CD8-positive, alpha-beta T cell (primary cell): ENCODE measurements at places on chromosomes 11 and 22.

GRCh38 chr11:117371453-117371852 lies 43.8 kb downstream of the CEP164 start:
- no peak for DNase-seq

DNA sequence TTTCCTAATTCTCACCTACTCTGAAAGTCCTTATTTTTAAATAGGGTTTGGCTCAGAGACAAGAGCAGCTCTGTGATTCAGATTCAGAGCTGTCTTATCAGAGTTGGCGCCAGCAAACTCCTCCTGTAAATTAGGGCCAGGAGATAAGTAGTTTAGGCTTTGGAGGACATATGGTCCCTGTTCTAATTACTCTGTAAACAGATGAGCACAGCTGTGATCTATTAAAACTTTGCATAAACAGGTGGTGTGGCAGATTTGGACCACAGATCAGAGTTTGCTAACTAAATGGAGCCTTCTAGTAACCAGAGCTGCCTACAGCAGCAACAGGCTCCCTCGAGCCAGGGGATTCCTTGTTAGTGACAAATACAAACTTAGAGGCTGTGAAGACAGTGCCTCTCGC lies 27.9 kb downstream of the YPEL1 start:
- DNase-seq: no peak

- DNase-seq: no peak
These were observed 10.9 kb downstream of the TCIRG1 start for GRCh38 chr11:68049509-68050370.

DNA sequence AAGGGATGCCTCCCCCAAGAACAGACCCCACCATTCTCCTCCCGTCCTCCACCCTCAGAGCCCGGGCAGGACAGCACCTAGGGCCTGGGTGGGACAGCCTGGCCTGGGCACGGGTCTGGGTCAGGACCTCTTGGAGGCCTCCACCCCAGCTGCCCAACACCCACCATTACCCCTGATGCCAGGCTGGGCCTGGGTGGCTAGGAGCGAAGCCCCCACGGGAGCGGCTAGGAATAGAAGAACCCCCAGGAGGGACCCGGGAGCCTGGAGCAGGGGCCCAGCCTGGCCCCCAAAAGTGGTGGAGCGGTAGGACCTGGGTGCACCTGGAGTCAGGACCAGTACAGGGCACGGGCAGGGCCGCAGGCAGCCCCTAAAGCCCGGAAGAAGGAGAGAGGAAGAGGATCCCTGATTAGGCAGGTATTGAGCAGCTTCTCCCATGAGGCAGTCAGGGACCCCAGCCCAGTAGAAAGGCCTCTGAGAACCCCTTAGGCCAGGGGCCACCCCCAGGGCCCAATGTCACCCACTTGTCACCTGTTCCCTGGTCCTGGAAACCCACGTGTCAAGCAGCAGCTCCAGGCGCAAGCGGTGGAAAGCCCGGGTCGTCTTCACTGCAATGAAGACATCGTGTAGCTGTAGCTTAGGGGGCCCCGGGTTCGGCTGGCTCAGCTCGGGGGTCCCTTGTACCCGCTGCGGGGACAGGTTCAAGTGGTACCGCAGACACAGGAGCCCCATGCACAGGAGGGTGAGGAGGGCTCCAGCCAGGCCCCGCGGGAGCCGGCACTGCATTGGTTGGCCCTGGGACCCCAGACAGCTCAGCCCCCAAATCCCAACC lies 575 bp downstream of the MFNG start:
- peak; percentile 31 for DNase-seq

DNA sequence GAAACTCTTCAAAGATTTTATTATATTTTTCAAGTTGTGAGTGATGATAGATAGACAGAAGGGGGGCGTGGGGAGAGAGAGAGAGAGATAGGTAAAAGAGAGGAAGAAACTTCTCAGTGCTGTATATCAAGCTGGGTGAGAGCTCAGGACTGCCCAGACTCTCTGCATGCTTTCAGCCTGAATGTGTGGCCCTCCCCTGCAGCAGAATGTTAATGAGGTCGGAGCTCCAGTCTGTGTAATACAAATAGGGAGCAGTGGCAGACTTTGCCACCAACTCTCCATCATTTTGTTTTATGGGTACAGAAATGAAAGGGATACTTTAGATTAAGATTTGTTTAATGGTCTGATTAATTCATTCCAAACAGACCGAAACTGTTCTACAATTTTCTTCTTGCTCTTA lies 752.8 kb downstream of the OPCML start:
- no peak for DNase-seq

- DNase-seq: no peak
These were observed 1.8 kb downstream of the AHNAK start for GRCh38 chr11:62544581-62545436.

DNA sequence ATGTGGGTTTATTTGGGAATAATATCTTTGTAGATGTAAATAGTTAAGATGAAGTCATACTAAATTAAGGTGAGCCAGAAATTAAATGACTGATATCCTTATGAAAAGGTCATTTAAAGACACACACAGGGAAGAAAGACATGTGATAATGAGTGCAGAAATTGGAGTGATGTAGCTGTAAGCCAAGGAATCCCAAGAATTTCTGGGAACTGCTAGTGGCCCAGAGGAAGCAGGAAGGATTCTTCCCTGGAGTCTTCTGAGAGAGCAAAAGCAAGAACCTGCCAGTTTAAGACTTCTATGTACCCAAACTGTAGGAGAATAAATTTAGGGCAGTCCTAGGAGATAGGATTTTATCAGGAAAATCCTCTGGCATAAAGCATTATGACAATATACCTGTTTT lies 66.9 kb downstream of the LRRC4C start:
- no peak for DNase-seq

DNA sequence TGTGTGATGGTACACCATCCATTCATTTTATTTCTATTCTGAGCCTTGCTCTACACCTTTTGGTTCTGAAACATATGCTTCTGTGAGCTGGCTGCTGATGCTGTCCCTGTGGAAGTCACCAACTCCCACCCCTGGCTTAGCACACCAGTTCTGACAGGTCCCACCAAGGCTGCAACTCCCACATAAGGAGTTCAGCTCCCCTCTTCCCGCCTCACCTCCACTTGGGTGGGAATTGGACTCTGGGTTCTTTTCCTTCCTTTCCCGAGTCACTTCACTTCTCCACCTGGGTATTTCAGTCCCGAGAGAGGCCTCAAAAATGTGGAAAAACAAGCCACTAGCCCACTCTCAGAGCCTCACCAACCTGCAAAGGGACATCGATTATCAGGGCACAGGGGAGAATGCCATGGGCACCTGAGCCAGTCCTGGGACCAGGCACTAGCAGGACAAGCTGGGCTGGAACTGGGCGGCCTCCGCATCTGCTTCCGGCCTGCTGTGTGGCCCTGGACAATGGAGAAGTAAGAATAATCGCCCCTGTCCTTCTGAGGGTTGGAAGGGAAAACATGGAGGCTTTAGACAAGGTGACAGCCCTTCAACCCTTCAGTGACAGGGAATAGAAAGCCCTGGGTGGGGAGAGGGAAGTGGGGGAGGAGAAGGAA lies 80.1 kb downstream of the IGLL1 start:
- DNase-seq: no peak

- no peak for DNase-seq
These were observed 25.1 kb upstream of the SMIM38 start for GRCh38 chr11:69130654-69131053.

DNA sequence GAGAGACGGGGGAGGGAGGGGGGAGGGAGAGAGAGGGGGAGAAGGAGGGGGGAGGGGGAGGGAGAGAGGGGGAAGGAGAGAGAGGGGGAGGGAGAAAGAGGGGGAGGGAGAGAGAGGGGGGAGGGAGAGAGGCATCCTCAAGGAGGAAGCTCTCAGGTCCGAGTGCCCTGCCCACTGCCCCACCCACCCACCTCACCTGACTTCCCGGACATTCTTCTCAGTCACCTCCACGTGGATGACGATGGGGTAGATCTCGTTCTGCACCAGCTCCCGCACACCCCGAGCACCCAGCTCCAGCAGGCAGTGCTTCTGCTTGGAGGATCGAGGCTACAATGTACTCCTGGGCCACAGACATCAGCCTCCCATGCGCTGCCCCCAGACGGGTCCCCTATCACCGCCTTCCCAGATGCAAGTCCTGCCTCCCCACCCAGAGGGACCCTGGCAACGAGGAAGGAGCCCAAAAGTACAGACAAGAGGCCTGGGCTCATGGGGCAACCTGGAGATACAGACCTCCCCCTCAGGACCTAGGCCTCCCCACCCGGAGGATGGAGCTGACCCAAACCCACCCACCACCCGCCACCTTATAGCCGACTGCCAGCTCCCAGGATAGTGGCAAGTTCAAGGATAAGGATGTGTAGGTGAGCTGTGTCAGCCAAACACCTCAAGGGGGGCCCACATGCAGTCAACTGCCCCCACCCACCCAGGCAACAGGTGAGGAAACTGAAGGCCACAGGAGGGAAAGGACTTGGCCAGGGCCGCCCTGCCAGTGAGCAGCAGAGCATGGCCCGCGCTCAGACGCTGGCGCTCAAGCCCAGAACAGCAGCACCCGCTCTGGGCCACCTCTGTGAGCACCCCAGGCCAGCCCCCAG lies 5.6 kb upstream of the MFNG start:
- DNase-seq: no peak

DNA sequence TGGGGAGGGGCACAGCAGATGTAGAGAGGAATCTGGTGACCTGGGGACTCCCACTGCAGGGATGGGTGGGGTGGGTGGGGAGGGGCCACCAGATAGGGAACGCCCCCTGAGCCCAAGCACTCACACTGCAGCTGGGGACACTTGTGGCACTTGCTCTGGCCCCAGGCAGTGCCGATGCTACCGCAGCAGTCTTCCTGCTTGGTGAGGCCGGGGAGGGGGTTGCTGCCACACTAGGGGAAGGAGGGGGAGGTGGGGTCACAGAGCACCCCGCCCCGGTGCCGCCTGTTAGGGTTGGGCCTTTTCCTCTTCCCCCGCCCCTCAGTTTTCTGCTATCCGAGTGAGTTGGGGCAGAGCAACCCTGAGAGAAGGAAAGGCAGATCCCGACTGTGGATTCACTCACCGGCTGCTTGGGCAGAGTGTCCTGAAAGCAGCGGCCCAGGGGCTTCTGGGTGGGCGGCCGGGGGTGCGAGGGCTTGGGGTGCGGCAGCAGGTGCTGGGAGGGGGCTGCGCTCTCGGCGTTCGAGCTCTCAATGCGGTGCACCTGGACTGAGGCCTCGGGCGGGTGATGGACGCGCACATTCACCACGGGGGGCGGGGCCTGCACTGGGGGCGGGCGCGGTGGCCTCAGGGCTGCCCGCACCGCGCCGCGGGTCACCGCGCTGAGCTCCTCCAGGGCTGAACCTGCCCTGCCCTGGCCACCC lies 4.7 kb downstream of the LTBP3 start:
- peak; percentile 85 for DNase-seq

DNA sequence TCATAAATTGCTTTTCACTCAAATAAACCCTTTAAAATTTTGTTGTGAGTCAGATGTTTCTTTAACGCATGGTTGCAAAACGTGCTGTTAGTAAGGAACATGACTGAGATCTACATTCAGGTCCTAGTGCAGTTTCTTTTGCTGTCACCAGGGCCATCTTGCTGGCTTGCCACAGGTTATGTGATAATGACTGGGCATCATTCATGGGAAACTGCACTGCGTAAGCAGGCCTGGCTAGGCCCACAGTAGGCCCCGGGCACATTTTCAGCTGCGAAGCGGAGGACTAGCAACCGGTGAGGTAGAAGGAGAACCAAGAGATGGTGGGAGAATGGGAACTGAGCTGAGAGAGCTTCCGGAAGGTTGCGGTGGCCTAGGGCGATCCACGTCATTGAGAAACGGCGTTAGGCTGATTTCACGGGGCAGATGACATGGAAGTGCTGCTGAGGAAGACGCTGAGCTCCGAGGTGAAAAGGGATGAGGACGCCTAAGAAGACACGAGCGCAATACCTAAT lies 3.2 kb upstream of the KLHDC7B start:
- DNase-seq: no peak

- DNase-seq: no peak
These were observed 132.8 kb downstream of the ATXN10 start for GRCh38 chr22:45804319-45804985.

GRCh38 chr22:43465291-43466015 lies 53.6 kb downstream of the MPPED1 start:
- DNase-seq: no peak

DNA sequence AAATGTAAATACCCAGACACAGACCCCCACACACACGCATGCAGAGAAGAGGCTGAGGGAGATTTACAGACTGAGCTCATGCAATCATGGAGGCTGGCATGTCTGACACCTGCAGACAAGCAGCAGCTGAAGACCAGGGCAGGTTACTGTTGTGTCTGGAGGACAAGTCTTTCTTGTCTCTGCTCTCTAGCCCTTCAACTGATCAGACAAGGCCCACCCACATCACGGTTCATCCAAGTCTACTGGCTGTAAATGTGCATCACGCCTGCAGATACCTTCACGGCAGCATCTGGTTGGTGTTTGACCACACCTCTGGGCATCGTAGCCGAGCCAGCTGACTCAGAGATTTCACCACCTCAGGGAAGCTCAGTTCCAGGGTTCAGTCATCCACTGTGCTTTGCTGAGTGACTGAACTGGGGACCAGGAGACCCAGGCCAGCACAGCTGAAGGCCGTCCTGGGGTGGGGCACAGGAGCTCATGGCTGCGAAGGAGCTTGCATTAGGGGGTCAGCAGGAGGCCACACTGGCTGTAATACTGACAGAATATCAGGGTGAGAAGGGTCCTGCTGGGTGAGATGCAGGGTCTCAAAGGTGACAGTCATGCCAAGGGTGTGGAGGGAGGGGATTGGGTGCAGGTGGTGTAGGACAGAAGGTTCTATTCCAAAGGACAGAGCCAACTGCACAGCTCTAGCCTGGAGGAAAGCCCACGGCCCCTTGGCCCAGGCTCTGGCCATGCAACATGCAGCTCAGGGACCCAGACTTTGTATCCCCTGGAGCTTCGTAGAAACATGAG lies 304.9 kb downstream of the BRD1 start:
- no peak for DNase-seq

DNA sequence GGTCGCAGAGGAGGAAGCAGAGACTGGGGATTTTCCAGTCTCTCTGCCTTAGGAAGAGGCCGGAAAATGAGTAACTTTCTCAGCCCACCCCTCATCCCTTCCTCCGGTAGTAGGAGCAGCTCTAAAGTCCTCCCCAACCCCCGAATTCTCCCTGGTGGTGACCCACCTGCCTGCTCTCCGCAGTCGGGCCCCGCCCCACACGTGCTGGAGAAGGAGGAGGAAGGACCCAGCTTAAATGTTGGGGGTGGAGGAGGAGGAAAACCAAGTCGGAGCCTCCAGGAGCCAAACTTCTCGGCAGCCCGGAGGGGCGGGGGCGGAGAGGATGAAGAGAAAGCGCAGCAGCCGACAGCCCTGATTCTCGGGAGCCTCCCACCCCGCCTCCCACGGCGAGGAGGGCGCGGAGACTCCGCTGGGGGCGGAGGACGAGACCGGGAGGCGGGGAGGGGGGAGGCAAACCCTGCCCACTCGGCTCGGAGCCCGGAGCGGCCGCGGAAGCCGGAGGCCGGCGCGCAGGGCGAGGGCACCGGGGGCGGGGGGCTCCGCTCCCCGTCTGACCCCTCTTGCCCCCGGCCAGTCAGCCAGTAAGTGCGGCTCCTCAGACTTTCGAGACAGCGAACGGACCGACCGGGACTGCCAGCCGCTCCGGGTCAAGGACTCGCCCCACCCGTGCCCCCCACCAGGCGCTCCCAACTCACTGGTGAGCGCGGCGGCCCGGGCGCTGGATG lies at the start of gene TPBGL:
Gene TPBGL, plus strand, starts transcription at position 464 of the 725 bp plus-strand sequence. CDS start 276 bp downstream, outside the sequence.
- no peak for DNase-seq
